NCI-H146 (cell line): ENCODE measurements at places on chromosomes 1 and 21.

DNA sequence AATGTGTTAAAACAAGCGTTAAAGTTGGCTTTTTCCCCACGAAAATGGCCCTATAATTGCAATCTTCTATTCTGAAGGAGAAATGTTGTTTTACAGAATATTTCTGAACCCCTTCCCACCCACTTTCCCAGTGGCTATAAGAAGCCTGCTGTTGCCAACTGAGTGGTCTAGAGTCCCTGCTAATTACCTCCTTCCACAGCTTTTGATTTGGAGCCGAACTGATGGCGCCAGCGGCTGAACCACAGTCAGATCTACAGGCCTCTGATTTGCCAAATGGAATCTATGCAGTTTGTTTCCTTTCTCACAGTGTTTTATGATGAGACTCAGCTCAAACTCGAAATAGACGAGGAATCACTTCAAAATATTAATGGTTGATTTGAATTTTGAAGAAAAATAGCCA, 76.0 kb upstream of the C1orf105 start:
- DNase-seq: no peak

GRCh38 chr1:110065841-110066240, 4.6 kb downstream of the ALX3 start:
- no peak for DNase-seq

- no peak for DNase-seq
These were observed 1.6 kb downstream of the DRAXIN start for GRCh38 chr1:11693024-11693590.

DNA sequence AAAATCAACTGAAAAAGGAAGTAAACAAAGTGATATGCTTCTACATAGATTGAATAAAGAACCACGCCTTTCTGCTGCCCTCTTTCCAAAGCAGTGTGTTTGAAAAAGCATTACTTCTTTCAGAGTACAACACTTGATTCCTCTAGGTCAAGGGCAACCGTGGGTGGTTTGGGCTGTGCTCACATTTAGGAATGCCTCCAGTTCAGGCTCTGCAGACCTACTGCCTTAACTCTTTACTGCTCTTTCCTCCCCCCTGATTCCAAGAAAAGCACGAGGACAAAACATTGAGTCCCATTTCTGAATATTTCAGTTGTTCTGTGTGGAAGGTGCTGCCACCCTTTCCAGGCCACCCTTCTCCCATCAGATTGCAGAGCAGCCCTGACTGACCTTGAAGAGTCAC, 45.2 kb downstream of the ADAMTS1 start:
- DNase-seq: no peak

DNA sequence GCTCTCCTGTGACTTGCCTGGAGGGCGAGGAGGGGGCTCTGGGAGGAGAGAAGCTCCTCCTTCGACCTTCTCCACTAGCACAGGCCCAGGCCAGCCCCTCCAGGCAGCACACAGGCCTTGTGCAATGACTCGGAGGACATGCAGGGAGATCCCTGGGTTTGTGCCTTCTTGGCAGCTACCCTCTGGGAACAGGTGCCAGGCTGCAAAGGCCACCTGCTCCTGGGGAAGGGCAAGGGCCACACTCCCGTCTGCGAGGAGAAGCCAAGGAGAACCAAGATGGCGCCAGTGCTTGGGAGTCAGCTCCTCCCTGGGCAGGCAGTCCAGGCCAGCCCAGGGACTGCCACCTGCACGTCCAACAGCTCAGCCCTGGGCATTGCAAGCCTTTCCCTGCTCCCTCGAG, 15.3 kb downstream of the CASZ1 start:
- DNase-seq: no peak

DNA sequence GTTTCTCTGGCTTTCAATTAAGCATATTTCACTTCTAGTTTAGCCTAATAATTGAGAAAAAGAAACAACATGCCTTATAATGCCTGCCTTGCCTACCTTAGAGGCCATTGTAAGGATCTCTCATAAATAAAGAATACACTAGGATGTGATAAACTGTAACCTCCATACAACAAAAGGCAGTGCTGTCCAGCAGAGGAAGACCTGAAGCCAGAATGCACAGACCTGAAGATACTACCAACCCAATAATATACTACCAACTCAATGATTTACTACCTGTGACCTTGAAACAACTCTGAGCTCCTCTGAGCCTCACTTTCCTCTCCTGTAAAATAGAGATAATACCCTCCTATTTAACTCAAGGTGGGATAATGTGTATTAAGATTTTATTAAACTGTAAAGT, 361.3 kb downstream of the TTLL7 start:
- DNase-seq: no peak

GRCh38 chr21:31124010-31124409, 85.7 kb upstream of the KRTAP19-8 start:
- DNase-seq: no peak

- peak; percentile 75 for DNase-seq
These were observed 23.2 kb upstream of the CLDN17 start for GRCh38 chr21:30189773-30190172.

- DNase-seq: no peak
These were observed 45.8 kb upstream of the SAMSN1 start for GRCh38 chr21:14591882-14592281.

DNA sequence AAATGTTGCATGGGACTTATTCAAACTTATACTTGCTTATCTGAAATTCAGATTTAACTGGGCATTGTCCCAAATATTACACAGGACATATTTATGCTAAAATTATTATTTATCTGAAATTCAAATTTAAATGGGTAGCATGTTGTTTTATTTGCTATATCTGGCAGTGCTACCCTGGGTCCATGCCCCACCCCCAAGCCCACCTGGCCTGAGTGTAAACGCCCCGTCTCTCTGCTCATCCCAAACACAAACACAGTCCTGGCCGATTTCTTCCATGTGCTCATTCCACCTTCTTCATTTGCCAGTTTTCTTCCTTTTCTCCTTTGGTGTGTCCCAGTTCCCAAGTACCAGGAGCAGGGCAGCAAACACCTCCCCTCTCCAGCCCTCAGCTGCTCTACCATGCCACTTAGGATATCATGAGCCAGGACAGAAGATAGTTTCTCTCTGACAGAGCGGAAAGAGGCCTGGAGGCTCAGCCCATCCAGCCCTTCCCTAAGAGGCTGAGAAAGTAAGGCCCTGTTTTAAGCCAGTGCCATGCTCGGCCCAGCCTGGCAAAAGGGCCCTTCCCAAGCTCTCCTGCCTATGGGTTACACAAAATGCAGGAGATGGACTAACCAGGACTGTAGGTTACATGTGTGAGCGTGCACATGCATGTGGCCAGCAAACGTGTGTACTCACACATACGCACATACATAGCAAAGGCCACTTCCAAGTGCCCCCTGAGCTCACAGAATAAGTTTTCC, 69.5 kb downstream of the UBE2T start:
- no peak for DNase-seq

DNA sequence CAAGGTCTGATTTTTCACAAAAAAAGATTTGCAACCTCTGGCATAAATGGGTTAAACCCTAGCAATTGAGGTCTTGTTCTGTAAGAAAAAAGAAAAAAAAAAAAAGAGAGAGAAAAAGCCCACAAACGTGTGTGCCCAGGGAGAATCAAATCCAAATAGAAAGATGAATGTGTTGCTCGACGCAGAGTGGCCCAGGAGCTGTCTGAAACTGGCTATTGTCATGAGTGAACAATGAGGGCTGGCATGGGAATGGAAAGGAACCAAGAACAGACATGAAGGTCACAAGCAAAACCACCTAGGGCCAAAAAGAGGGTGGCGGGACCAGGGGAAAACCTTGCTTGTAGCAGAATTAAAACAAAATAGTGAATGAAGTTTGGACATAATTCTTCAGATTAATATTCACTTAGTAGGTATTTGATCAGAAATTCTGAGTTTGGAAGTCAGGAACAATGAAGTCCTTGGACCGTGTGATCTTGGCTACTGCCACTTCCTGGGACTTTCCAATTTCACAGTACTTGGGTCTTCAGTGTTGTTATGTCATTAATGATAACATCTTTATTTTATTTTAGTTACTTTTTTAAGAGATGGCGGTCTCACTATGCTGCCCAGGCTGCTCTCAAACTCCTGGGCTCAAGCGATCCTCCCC, 3.1 kb downstream of the ENO1 start:
- no peak for DNase-seq

GRCh38 chr1:149962039-149962647, 25.5 kb upstream of the MTMR11 start:
- peak; percentile 58 for DNase-seq

- DNase-seq: peak; percentile 86
These were observed at the start of gene CHRNB2 for GRCh38 chr1:154567386-154568156. Gene CHRNB2, plus strand, starts transcription at chr1:154567778. Its CDS starts 267 bp downstream, at chr1:154568045.

GRCh38 chr1:58823481-58824010, 39.7 kb upstream of the JUN start:
- no peak for DNase-seq

GRCh38 chr1:14181191-14181795, 417.2 kb upstream of the KAZN start:
- DNase-seq: no peak

DNA sequence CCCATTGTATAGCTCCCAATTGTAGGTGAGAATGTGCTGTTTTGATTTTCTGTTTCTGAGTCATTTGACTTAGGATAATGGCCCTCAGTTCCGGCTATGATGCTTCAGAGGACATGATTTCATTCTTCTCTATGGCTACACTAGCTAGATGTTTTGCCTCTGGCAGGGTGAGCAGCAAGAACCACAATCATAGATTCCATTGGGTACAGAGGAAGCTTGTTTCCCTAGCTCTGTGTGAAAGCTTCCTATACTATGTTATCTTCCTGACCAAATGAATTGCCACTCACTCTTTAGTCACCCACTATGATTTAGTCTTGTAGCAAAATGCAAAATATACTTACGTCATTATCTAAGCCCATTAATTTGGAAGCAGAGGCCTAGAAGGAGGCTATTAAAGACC, 616.3 kb downstream of the PLA2G4A start:
- no peak for DNase-seq

GRCh38 chr1:156226782-156227181, 14.0 kb downstream of the PMF1 start:
- DNase-seq: no peak
